ENCODE measurements at places on chromosomes 11 and 22.

GRCh38 chr11:123674297-123674696 is 19.9 kb upstream of the SCN3B start:
- no peak for DNase-seq

GRCh38 chr11:78070621-78071020 is 7.0 kb downstream of the THRSP start:
- no peak for DNase-seq

DNA sequence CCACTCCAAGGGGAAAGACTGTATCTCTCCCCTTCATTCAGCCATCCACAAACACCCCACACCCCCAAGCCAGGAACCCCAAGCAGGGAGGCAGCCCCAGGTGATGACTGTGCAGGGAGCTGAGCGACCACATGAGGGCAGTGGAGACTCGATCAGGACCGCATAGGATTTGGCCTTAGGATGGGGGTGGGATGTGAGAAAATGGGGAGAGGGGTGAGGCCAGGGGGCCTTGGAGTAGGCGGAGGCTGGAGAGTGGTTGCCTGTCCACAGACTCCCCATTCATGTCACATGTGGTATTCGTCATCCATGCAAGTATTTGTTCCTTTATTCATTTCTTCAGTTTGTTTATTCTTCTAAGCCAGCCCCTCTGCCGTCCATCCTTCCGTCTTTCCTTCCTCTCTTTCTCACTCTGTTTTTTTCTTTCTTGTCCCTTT is 2.7 kb upstream of the RHOD start:
- no peak for DNase-seq

GRCh38 chr11:129242855-129243254 is 50.7 kb upstream of the ARHGAP32 start:
- DNase-seq, result no peak

DNA sequence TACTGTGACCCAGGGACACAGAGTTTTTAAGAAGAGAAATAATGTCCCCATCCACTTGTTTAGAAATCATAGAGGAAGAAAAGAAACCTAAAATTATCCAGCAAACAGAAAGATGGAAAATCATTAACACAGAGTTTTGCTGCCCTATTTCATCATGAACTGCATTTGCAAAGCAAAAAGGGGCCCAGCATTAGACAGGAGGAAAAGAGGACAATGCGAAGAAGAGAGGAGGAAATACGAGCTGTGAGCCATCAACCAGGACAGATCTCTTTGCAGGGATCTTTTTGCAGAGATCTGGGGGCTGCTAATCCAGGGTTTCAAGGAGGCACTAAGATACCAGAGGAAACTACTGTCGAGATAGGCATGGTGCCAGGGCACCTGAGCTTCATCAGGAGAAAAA is 14.4 kb upstream of the NCAM1 start:
- DNase-seq, result no peak

GRCh38 chr11:57260937-57261783 is 24.1 kb upstream of the APLNR start:
- DNase-seq, result no peak

GRCh38 chr22:30979932-30980331 is 10.9 kb downstream of the TUG1 start:
- DNase-seq, result no peak
